ENCODE measurements at places on chromosomes 4 and X.

DNA sequence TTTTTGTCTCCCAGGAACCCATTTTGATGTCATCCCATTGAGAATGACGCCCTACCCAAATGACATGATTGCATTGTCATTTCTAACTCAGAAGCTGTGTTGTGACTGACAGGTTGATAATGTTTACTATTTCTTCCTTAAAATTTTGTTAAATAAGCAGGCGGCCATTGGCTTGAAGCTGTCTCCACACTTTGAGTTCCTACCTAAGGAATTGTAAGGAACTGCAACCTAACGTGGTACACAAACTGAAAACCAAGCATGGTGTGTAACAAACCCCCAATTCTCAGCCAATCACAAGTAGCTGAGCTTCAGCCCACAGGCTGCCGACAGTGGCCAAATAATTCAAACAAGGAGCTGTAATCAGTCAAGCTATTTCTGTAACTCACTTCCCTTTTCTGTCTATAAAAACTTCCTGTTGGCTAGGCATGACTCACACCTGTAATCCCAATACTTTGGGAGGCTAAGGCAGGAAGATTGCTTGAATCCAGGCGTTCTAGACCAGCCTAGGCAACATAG is 2.9 kb upstream of the MND1 start:
- DNase-seq: no peak

- DNase-seq: no peak
These were observed 23.7 kb downstream of the ELF4 start for GRCh38 chrX:130086447-130087206.

- no peak for DNase-seq
These were observed 23.5 kb upstream of the BCORL1 start for GRCh38 chrX:129958814-129959492.

DNA sequence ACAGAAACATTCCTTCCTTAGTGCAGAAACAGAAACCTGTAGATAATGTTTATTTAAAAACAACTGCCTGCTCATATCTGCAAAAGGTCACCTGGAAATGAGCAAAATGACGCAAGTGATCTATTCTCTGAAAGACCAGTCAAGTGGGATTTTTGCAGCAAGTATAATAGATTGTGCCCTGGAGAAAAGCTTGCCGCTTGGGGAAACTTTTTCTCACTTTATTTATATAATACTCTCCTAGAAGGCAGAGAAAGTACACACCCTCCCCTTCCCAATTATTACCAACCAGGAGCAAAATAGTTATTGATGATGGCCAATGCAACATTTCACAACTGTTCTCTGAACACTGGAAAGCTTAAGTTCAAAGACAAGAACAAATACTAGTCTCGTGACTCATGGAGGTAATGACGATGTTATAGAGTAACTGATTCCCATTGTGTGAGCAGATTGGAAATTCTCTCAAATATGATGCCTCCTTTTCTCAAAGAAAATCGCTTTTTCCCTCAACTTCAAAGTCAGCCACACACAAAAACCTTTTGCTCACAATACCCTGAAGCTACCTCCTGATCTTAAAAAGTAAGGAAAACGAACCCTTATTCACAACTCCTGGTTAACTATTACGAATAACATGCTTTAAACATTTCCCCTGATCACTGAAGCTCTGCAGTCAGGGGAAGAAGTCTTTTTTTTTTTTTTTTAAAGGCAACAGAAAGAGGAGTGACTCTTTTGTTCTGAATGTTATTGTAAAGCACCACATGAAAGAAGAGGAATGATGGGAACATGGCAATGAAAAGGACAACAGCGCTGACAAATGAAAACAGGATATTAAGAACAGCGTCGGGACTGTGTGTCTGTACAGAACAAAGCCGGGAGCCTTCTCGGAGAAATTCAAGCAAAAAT is 41.0 kb downstream of the MID1 start:
- DNase-seq: no peak

GRCh38 chr4:140955641-140956040 is 177.6 kb downstream of the RNF150 start:
- DNase-seq: no peak

- no peak for DNase-seq
These were observed 116.5 kb downstream of the CENPC start for GRCh38 chr4:67428819-67429218.

DNA sequence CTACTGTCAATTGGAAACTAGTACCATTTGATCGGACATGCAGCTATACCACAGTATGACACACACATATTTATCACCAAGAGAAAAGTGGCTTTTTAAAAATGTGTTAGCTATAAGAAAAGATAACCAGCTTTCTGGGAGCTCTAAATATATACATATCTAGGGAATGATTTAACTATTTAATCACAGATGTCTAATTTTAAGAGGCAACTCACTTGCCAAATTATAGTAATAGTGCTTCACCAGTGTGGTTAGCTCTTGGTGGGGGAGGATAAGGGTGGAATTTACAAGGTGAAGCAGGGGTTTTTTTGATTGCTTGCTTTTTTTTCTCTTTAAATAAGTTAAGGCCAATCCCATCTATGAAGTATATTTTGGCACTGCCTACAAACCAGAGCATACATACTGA is 547.7 kb upstream of the DIPK2B start:
- DNase-seq: no peak
